Uterus (tissue), 4 donors: ENCODE measurements at places on chromosomes 11 and 22. TPM values are rescaled to one million over a fixed set of nuclear protein-coding genes. Genes with fewer than 3 reads are reported as not detected.

KDM4D gene
- 1.9 TPM for total RNA-seq

GRCh38 chr11:107370390-107370789 is 87.2 kb downstream of the CWF19L2 start:
- H3K27me3 ChIP-seq = no peaks in the 10 kb centered on the region
- H3K4me3 ChIP-seq = no peak overlapping the region
- H3K4me1 ChIP-seq = no peaks in the 10 kb centered on the region

GRCh38 chr11:86726118-86726753 is 53.8 kb upstream of the ME3 start:
- no peaks in the 10 kb centered on the region for H3K27me3 ChIP-seq
- DNase-seq = no peak
- H3K4me3 ChIP-seq = no peak overlapping the region
- no peak overlapping the region for H3K27ac ChIP-seq
- H3K4me1 ChIP-seq = no peaks in the 10 kb centered on the region
- H3K36me3 ChIP-seq = no peaks in the 10 kb centered on the region

GRCh38 chr22:25540166-25540907 is 24.1 kb upstream of the GRK3 start:
- no peaks in the 10 kb centered on the region for H3K36me3 ChIP-seq
- no peaks in the 10 kb centered on the region for H3K27me3 ChIP-seq
- H3K27ac ChIP-seq = peak overlapping the region; percentile 8
- no peaks in the 10 kb centered on the region for H3K4me1 ChIP-seq
- DNase-seq = peak; percentile 25

DNA sequence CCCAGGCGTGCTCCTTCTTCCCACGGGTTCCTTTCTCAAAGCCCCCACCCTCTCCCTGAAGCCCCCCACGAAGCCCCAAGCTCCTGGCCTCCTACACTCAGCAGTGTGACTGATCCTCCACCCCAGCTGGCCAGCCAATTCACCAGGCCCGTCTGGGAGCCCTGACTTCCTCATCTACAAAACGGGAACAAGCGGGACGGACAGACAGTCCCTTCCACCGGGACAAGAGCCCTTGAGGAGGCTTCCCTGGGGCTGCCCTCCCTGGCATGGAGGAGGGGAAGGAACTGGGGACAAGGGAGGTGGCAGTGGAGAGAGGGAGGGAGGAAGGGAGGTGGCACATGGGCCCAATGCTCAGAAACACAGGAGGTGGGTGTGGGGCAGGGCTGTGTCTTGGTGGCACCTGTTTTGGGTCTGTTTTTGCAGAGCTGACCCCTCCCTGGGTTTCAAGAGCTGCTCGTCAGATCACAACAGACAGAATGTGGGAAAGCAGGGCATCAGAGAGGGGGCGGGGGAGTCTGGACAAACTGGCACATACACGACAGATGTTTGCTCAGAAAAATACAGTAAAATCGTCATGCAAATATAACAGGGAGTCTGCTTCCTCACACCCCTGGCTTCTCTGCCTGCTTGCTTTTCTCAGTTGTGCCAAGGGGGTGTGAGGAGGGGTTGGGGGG is 56.8 kb downstream of the ELFN2 start:
- no peak overlapping the region for H3K4me3 ChIP-seq
- no peaks in the 10 kb centered on the region for H3K36me3 ChIP-seq
- no peak overlapping the region for H3K27ac ChIP-seq
- H3K4me1 ChIP-seq = no peaks in the 10 kb centered on the region
- DNase-seq = no peak

ART1 gene
- not detected for total RNA-seq

DNA sequence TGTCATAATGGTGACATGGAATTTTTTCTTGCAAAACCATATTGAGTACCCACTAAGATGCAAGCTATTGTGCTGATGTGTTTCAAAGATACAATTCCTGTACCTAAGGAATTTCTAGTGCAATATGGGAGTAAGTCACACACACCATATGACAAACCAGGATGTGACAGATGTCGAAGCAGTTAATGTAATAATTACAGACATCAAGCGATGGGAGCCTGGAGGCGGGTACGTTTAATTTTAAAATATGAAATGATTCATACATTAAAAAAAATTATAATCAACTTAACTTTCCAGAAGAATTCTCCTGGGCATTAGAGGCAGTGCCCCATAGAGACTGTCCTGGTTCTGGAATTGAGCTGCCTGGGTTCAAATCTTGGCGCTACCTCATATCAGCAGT is 6.0 kb downstream of the SYCE3 start:
- H3K36me3 ChIP-seq = no peaks in the 10 kb centered on the region
- no peak for DNase-seq
- no peaks in the 10 kb centered on the region for H3K4me1 ChIP-seq
- no peak overlapping the region for H3K27ac ChIP-seq

- H3K36me3 ChIP-seq = no peaks in the 10 kb centered on the region
- no peak for DNase-seq
- H3K4me1 ChIP-seq = no peaks in the 10 kb centered on the region
- H3K27ac ChIP-seq = no peak overlapping the region
Observed at GRCh38 chr11:112582366-112582765, 321.7 kb upstream of the PLET1 start.

- H3K4me1 ChIP-seq = peaks cover 2% of the 10 kb centered on the region
- H3K36me3 ChIP-seq = no peaks in the 10 kb centered on the region
- no peak for DNase-seq
- H3K27me3 ChIP-seq = no peaks in the 10 kb centered on the region
Observed at GRCh38 chr22:30046716-30047363, 33.4 kb upstream of the HORMAD2 start.

DNA sequence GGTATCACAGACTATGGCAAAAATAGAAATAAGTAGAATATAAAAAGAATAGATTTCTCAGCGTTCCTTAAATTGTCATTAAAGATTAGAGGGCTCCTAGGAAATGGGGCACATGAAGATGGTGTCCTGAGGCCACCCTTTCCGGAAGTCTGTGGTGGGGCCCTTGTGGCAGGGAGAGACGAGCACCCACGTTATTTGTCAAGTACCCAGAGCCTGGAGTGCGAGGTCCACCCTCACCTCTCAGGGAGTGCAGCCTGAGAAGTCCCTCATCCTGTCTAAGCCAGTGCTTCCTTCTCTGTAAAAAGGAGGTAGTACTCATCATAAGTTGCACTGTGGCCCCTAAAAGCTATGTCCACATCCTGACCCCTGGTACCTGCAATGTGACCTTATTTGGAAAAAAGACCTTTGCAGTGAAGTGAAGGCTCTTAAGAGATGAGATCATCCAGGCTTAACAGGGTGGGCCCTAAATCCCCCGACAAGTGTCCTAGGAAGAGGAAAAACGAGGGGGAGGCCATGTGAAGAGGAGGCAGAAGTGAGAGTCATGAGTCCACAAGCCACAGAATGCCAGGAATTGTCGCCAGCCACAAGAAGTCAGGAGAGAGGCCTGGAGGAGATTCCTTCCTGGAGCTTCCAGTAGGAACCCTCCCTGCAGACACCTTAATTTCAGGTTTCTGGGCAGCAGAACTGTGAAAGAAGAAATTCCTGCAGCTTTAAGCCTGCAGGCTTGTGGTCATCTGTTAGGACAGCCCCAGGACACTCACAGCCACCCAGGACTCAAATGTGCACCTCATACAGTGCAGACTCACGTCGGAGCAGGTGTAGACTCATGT is 76.8 kb upstream of the CCND1 start:
- no peaks in the 10 kb centered on the region for H3K36me3 ChIP-seq
- DNase-seq = no peak
- no peaks in the 10 kb centered on the region for H3K27me3 ChIP-seq
- no peak overlapping the region for H3K27ac ChIP-seq
- no peak overlapping the region for H3K4me3 ChIP-seq
- H3K4me1 ChIP-seq = no peaks in the 10 kb centered on the region

GLYATL1 gene
- 1.2 TPM for total RNA-seq

GPHA2 gene
- total RNA-seq = not detected

GRCh38 chr11:66864172-66864901 is 7.5 kb downstream of the LRFN4 start:
- no peak for DNase-seq
- no peak overlapping the region for H3K27ac ChIP-seq
- H3K4me1 ChIP-seq = no peaks in the 10 kb centered on the region
- no peaks in the 10 kb centered on the region for H3K27me3 ChIP-seq
- no peak overlapping the region for H3K4me3 ChIP-seq

GRCh38 chr11:2804189-2804588 is 81.4 kb downstream of the CDKN1C start:
- H3K36me3 ChIP-seq = no peaks in the 10 kb centered on the region
- no peak overlapping the region for H3K27ac ChIP-seq
- no peak overlapping the region for H3K4me3 ChIP-seq
- no peaks in the 10 kb centered on the region for H3K27me3 ChIP-seq

MUC15 gene
- not detected for total RNA-seq

APLNR gene
- total RNA-seq = not detected

- no peaks in the 10 kb centered on the region for H3K36me3 ChIP-seq
- H3K27me3 ChIP-seq = no peaks in the 10 kb centered on the region
- no peak overlapping the region for H3K4me3 ChIP-seq
- H3K4me1 ChIP-seq = no peaks in the 10 kb centered on the region
- no peak overlapping the region for H3K27ac ChIP-seq
- DNase-seq = no peak
Observed at GRCh38 chr11:34091825-34092224, 13.6 kb upstream of the NAT10 start.

TRIM68 gene
- 13.5 TPM for total RNA-seq

GRCh38 chr22:49444781-49445180 is 382.9 kb downstream of the BRD1 start:
- no peak overlapping the region for H3K27ac ChIP-seq
- no peak overlapping the region for H3K4me3 ChIP-seq
- H3K4me1 ChIP-seq = no peaks in the 10 kb centered on the region
- no peak for DNase-seq

- H3K36me3 ChIP-seq = no peaks in the 10 kb centered on the region
- H3K4me1 ChIP-seq = no peaks in the 10 kb centered on the region
- H3K27me3 ChIP-seq = no peaks in the 10 kb centered on the region
- no peak overlapping the region for H3K4me3 ChIP-seq
Observed at GRCh38 chr11:131695889-131696429, 325.5 kb downstream of the NTM start.

DNA sequence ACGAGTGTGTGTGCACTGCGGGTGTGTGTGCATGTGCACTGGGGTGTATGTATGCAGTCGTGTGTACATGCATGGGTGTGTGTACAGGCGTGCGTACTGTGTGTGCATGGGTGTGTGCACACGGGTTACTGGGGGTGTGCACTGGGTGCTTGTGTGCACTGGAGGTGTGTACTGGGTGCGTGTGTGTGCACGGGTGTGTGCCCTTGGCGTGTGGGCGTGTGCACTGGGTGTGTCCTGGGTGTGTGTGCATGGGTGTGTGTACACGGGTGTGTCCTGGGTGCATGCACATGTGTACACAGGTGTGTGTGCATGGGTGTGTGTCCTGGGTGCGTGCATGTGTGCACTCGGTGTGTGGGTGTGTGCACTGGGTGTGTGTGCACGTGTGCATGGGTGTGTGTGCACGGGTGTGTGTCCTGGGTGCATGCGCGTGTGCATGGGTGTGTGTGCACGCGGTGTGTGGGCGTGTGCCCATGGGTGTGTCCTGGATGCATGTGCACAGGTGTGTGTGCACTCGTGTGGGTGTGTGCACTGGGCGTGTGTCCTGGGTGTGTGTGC is 39.1 kb downstream of the BRSK2 start:
- no peak for DNase-seq
- H3K36me3 ChIP-seq = no peaks in the 10 kb centered on the region
- no peaks in the 10 kb centered on the region for H3K4me1 ChIP-seq
- H3K27ac ChIP-seq = no peak overlapping the region

- H3K4me3 ChIP-seq = no peak overlapping the region
- no peaks in the 10 kb centered on the region for H3K36me3 ChIP-seq
- no peaks in the 10 kb centered on the region for H3K27me3 ChIP-seq
- no peak overlapping the region for H3K27ac ChIP-seq
Observed at GRCh38 chr11:23288003-23288783, 427.9 kb upstream of the CCDC179 start.

DNA sequence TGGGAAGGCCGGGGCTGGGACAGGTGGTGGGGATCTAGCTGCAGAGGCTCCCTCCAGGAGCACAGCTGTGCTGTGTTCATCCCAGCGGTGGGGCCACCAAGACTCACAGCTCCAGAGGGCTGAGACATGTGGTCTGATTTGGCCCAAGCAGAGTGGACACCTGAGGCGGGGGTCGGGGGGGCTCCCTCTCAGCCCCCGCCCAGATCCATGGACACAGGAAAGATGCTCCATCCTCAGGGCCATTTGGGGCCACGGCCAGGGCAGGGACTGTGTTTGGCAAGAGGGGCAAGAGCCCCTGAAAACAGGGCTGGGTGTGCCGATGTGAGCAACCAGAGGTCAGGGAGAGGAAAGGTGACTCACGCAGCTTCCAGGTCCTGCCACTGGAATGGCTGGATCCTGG is 219.4 kb downstream of the BRD1 start:
- no peak overlapping the region for H3K4me3 ChIP-seq
- H3K27me3 ChIP-seq = no peaks in the 10 kb centered on the region
- H3K4me1 ChIP-seq = no peaks in the 10 kb centered on the region
- no peaks in the 10 kb centered on the region for H3K36me3 ChIP-seq
- no peak for DNase-seq

- no peak overlapping the region for H3K4me3 ChIP-seq
- H3K27ac ChIP-seq = no peak overlapping the region
- no peaks in the 10 kb centered on the region for H3K4me1 ChIP-seq
- H3K27me3 ChIP-seq = no peaks in the 10 kb centered on the region
- no peak for DNase-seq
- no peaks in the 10 kb centered on the region for H3K36me3 ChIP-seq
Observed at GRCh38 chr11:123260511-123261211, 65.6 kb upstream of the CLMP start.

GRCh38 chr11:76208438-76209374 is 2.4 kb upstream of the WNT11 start:
- no peaks in the 10 kb centered on the region for H3K36me3 ChIP-seq
- peak overlapping the region; percentile 42 for H3K4me3 ChIP-seq
- DNase-seq = peak; percentile 65
- H3K4me1 ChIP-seq = no peaks in the 10 kb centered on the region

SCUBE1 gene
- 0.26 TPM for total RNA-seq

DUSP8 gene
- 21.7 TPM for total RNA-seq

- no peaks in the 10 kb centered on the region for H3K36me3 ChIP-seq
- H3K27ac ChIP-seq = no peak overlapping the region
- no peaks in the 10 kb centered on the region for H3K27me3 ChIP-seq
- H3K4me3 ChIP-seq = no peak overlapping the region
Observed at GRCh38 chr11:69234740-69235710, 58.9 kb upstream of the MYEOV start.

ARHGAP20 gene
- total RNA-seq = 20.3 TPM

CCDC116 gene
- not detected for total RNA-seq

DNA sequence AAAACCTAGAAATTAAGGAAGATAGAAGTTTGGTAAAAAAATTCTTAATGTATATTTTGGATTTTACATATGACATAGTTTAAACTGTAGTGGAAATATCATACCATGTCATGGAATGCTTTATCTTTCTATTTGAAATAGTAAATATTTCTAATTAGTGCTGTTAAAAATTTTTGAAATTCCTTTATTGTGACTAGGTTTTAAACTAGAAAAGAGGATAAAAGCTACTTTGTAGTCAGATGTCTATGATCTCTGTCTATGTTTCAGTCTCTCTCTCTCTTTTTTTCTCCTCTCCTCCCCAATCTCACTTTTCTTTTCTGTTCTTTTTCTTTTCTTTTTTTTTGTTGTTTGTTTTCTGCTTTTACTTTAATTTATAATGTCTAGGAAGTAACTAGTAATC is 226.2 kb downstream of the TMEM135 start:
- peaks cover 4% of the 10 kb centered on the region for H3K4me1 ChIP-seq
- H3K27me3 ChIP-seq = no peaks in the 10 kb centered on the region
- no peak overlapping the region for H3K27ac ChIP-seq
- H3K4me3 ChIP-seq = no peak overlapping the region
- no peaks in the 10 kb centered on the region for H3K36me3 ChIP-seq

IFTAP gene
- 56.1 TPM for total RNA-seq
